ENCODE measurements at places on chromosomes 7 and 10.

DNA sequence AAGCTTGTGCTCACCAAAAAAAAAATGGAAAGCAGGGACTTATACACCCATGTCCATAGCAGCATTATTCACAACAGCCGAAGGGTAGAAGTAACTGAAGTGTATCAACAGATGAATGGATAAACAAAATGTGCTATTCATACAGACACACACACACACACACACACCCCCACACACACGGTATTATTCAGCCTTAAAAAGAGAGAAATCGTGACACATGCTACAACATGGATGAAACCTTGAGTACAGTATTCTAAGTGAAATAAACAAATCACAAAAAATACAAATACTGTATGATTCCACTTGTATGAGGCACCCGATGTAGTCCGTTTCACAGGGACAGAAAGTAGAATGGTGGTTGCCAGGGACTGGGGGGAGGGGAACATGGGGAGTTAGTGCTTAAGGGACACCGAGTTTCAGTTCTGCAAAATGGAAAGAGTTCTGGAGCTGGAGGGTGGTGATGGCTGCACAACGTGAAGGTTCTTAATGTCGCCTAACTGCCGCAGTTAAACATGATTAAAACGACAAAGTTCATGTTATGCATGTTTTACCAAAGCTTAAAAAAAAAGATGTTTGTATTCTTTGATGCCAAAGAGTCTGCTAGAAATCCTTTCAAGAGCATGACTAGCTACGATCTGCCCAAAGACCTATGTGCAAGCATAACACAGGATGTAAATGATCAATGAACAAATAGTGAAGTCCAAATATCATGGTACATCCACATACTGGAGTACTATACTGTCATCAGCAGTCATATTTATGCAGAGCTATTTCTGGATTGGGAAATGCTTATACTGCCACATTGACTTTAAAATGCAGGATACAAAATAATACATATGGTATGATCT is 7.2 kb downstream of the TNS3 start:
- DNase-seq, result no peak

DNA sequence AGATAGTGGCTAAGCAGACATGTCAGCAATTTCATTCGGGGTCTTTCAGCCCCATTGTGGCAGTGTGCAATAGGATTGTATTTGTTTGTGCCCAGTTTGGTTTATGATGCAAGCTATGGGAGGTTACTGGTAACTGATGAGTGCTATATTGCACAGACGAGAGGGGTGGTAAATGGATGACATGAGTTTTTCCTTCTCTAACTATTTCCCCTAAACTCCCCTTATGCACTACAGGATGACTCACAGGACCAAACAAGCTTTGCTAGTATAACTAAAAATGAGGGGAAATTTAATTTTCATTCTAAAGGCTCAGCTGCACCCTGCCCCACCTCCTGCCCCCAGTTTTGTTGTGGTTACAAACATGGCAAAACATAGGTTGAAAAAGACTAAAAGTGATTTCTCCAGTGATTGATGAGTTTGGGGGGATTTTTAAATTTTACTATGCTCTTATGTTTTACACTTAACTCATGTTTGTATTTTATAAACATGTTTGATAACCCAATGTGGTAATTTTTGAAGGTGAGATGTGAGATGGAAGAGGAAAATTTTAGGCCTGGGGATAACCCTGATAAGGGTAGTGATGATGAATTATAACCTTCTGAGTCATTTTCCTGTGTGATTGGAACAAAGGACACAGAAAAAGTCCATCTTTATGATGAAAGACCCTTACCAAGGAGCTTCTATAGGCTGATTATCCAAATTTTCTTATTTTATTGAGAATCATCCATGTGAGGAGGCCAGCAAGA is 60.8 kb upstream of the NAMPT start:
- no peak for DNase-seq

- no peak for DNase-seq
Measured at GRCh38 chr7:45244981-45245380, 87.4 kb downstream of the RAMP3 start.

DNA sequence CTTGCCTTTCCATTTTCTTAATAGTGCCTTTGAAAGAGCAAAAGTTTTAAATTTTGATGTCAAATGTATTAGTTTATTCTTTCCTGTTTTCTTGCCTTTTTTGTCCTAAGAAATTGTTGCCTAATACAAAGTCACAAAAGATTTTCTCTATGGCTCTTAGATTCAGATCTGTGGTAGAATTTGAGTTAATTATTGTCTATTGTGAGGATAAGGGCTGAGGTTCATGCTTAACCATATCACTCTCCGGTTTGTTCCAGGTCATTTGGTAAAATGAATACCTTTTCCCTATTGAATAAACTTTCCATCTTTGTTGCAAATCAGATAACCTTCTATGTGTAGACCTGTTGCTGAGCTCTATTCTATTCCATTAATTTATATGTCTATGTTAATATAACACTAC is 96.0 kb downstream of the NOD1 start:
- DNase-seq, result no peak

DNA sequence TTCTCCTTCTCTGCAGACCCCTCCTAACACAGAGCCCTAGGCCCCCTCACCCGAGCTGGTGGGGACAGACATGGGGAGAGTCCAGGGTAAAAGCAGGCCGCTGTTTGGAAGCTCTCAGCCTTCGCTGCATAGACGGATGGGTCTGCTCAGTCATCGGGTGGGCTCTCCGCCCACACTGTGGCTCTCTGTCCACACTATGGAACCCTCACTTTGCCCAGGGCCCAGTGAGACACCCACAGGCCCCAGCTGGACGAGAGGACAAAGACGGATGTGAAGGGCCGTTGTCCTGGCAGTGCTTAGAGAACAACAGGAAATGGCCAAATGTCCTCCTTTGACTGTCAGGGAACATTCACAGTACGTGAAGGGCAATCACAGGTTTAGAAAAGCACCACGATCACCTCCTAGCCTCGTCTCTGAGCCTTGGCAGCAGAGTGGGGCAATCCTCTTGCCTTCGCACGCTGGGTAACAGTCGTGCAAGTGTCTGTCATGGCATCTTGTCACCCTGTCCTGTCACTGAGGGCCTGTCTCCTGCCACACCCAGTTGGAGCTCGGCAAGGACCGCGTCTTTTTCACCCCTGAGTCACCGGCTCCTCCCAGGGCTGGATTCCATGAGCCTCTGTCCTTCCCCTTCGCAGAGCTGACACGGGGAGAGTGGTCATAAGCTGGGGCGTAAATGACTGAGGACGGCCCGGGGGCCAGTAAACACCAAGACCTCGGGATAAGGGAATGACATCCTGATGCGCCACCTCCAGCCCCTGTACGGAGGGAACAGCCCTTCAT is 80.6 kb downstream of the PRKAG2 start:
- DNase-seq, result no peak

- no peak for DNase-seq
Measured at GRCh38 chr10:75959912-75960311, 528.5 kb downstream of the LRMDA start.

DNA sequence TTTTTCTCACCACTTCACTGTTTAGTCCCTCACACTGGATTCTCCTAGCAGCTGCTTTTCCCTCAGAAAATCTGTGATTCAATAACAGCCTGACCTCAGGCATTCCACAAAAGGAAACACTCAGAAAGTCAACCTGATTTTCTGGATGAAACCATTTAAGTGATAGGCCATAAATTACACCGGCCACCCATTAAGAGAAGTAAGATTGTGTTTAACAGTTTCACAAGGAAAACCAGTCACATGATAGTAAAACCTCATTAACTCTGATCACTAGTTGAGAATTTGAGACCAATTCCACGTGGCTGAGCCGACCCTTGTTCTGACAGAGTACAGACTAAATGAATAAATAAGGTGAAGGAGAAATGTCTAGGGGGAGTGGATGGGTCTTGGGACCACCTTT is 7.7 kb downstream of the GRM8 start:
- DNase-seq, result no peak

DNA sequence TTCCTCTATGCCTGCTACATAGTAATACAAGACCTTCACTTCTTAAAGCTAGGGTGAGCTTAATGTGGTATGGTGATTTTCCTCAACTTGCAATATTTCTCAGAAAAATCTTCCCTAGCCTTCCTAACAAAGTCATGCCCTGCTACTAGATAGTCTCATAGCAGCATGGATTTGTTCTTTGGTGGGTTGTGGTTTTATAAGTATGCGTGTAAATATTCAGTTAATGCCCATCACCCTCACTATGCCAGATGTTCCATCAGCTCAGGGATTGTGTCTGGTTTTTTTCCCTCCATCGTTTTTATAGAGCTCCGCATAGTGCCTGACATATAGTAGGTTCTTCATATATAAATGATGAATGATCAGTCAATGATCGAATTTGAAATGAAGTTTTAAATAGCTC is 182.8 kb downstream of the CREB5 start:
- no peak for DNase-seq

DNA sequence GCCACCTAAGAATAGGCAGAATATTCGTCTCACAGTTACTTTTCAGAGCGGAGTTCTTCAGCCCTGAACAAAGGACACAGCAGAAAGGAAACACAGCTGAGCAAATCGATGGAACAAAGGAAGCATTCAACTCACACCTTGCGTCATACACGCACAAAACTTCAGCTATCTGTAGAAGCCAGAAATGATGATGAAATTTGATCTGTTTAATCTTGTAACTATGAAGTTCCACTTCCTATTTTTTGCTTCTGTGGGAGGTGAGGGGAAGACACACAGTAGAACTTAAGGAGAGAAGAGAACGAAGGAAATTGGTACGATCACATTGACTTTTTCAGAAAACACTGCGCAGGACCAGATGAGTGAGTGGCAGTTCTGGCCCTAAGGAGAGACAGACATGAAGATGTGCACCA is 26.2 kb downstream of the FAM171A1 start:
- no peak for DNase-seq

GRCh38 chr10:89548673-89549072 is 13.3 kb upstream of the SLC16A12 start:
- no peak for DNase-seq

GRCh38 chr7:90459888-90460287 is 9.6 kb upstream of the PTTG1IP2 start:
- no peak for DNase-seq

- DNase-seq, result no peak
Measured at GRCh38 chr7:106460792-106461254, 176.0 kb upstream of the NAMPT start.

DNA sequence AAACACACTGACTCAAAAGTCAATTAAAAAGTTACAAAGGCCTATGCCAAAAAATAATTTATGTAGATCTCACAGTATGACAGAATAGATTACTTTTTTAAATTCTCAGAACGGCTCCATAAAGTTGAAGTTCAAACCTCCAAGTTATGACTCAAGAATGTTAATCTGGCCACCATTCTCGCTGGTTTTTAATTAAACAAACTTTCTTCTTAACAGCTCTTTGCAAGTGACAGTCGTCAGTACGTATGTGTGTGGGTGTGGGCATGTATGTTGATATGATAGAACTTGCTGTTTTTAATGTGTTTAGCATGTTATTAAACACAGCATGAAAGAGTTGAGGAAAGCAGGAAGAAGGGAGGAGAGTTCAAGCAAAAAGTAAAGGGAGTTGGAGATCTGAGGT is 18.5 kb downstream of the PRKCQ start:
- no peak for DNase-seq

DNA sequence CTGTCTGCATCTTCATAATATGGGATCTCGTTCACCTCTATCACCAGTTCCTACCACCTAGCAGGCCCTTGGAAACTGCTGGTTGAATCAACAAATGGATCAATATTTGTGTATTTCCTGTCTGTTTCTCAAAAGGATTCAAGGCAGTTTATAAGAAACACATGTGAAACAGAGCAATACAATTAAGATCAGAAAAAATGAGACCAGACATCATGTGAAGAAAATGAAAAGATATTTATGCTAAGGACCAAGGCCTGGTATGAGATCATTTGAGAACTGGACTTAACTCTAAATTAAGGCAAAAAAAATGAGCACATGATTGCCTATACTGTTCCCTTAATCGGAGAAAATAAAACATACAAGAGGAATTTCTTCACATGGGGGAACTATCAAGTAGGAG is 589.0 kb downstream of the SUGCT start:
- DNase-seq, result no peak

DNA sequence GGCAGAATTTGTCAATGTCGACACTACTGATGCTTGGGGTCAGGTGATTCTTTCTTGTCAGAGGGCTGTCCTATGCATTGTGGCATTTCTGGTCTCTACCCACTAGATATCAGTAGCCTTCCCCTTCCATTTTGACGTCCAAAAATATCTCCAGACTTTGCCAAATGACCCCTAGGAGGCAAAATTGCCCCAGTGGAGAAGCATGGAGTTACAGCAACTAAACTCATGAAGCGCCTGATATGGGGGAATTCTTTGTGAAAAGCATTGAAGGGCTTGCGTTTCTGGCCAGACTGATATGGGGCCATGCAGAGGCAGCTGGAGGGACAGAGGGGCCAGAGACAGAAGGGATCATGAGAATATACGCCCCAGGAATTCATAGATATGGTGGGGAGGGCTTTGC is 43.6 kb downstream of the ADRB1 start:
- DNase-seq, result no peak

GRCh38 chr7:141317033-141317585 is 234.1 kb upstream of the AGK start:
- DNase-seq, result no peak

DNA sequence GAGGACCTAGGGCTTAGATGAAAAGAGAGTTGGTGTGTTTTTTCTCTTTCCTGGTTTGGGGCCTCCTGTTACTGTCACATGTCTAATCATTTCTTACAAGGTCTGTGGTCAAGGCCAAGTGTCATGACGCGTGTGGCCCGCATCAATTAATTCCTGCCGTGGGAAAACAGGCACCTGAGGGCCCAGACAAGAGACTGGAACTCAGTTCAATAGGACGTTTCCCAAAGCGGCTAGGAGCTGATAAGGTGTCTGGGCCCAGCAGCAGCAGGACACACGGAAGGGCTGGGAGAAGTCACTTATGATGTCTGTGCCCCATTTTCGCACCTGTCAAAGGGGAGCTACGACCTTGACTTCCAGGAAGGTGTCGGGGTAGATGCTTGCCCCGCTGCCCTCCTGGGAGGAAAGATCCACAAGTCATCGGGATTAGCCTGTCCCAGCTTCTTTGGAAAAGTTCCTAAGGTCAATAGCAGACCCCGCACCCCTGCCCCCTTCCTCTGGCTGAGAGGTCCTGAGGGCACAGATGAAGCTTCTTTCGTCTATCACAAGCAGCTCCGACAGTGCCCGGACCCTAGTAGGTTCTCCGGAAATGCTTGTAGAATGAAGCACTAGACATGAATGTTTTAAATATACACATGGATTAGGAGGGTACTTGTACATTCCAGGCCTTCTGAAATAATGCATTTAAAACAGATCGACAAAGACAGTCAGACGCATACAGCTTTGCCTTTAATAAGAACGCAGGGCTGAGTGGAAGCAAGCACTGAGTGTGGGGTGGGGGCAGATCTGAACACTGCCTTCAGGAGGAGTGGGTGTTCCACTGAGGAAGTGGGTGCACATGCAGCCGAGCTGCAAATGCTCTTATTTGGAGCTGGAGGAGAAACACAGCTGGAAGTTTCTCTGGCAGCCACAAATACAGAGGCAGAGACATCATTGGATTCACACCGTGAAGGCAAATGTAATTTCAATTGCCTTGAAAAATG is 237.5 kb upstream of the GRB10 start:
- no peak for DNase-seq

GRCh38 chr7:100167912-100168323 is 499 bp downstream of the GAL3ST4 start:
- DNase-seq, result no peak
